CD4-positive, alpha-beta T cell treated with Interleukin-10 for 1 hour (primary cell): ENCODE measurements at places on chromosomes 16 and 17.

- peak; percentile 69 for DNase-seq
Measured at GRCh38 chr17:77451245-77451893, 310.6 kb downstream of the SEC14L1 start.

- DNase-seq = no peak
Measured at GRCh38 chr16:49598383-49599170, 225.0 kb downstream of the C16orf78 start.

DNA sequence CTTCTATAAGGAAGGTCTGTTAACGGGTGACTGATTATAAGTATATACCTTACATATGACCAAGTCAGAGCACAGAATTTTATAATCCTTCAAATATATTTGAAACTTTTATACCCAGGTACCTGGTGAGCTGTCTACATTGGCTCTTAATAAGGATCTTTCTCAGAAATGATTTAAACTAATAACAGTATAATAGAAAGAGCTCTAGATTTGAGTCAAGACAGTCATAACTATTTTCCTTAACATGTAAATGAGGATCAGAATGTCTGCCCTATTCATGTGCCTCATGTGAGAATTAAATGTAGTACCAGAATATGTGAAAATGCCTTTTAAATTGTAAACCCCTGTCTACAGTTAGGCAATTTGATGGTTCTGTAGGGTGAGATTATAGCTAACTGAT lies 14.5 kb downstream of the CBFB start:
- no peak for DNase-seq

- no peak for DNase-seq
Measured at GRCh38 chr16:81939164-81940056, 71.9 kb downstream of the SDR42E1 start.

- no peak for DNase-seq
Measured at GRCh38 chr17:43953746-43954145, at the start of gene PYY. PYY (minus strand) TSS chr17:43953940; CDS start chr17:43953483, 457 bp downstream.

- DNase-seq = no peak
Measured at GRCh38 chr16:800834-801511, 439 bp upstream of the GNG13 start.

DNA sequence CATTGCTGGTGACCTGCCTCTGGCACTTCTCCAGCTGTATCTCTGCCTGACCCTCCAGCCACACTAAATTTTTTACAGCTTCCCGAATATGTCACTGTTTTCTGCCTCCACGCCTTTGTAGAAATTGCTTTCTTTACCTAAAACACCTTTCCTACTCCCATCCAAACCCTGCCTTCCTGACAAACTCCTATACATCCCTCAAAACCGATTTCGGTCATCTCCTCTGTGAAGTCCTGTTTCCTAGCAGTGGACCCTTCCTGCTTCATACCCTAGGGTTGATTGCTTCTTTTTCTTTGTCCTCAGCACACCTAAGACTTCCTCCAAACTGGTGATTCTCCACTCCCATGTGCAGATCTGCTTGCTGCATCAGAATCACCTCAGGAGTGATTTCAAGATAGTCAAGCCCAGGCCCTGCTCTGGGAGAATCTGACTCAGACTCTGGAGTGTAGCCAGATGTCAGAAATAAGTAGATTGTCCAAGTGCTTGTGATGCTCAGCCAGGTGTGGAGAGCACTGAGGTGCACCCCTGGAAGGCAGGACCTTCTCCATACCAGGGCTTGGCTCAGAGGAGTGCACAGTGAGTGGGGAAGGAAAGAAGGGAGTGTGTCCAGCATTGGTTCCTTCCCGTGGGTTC lies 184.2 kb downstream of the COPRS start:
- DNase-seq = no peak

DNA sequence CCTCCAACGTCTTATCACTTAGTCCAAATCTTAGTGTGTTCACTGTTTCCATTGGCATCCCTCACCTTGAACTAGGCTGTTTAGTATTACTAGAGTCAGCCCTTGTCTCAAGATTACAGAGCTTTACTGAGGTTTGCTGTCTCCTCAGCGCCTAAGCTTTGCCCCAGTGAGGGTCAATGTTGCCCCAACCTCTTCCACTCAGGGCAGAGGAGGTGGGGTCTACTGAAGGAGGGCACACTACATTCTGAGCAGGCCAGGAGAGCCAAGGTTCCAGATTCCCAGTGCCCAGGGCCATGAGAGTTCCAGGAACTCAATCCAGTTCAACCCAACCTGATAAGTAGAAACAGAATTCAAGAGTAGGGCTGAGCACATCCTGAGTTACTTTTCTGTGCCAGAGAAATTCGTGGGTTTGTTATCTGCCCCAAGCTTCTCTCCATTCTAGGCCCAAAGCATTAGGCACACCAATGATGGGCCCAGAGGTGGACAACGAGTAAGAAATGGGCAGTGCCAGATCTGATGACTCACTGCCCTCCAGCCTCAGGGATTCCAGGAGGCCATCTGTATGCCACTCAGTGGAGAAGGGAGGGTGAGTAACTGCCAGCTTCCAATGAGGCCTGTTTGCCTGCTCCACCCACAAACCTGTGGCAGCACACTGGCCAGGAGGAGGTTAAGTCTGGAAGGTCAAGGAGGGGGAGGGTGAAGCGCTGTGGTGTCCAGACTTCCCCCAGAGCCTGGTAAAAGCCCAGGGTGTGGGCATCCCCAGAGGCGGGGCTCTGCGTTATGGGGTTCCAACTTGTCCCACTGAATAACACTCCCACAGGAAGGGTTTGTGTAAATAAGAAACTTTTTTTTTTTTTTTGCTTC lies 8.2 kb downstream of the TUBG2 start:
- DNase-seq = no peak

- no peak for DNase-seq
Measured at GRCh38 chr17:7022781-7023571, at the start of gene BCL6B. BCL6B (plus strand) TSS chr17:7023050; CDS start chr17:7023672, 622 bp downstream.

- DNase-seq = no peak
Measured at GRCh38 chr17:81044764-81045589, 10.0 kb downstream of the BAIAP2 start.

DNA sequence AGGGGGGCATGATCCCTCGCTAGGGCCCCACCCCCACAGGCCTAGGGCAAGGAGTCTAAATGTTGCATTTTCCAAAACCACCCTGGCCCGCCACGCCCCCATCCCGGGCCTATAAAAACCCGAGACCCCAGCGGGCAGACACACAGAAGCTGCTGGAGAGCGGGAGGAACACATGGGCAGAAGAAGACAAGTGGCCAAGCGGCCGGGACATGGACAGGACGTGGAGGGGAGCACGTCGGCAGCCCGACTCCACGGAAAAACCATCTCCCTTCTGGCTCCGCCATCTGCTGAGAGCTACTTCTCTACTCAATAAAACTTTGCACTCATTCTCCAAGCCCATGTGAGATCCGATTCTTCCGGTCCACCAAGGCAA lies 34.1 kb upstream of the ENPP7 start:
- no peak for DNase-seq

GRCh38 chr16:89210904-89211515 lies 6.5 kb upstream of the ZNF778 start:
- no peak for DNase-seq

DNA sequence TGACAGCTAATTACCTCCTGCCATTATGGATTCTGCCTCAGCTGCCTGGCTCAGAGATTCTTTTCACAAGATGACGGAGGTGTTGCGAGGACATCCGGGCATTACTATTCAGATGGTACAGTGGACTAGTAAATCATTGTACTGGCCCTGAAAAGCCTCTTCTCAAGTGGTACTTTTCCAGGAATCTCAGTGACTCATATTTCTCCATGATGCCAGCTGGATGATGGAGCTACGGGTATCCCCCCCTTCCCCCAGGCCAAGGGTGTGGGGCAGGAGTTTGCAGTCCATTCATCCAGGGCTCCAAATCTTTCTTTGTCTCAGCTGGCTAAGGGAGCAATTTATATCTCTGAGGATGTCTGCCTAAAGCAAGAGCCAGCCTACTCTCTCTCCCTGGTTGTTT lies 107.7 kb upstream of the GPR139 start:
- no peak for DNase-seq

DNA sequence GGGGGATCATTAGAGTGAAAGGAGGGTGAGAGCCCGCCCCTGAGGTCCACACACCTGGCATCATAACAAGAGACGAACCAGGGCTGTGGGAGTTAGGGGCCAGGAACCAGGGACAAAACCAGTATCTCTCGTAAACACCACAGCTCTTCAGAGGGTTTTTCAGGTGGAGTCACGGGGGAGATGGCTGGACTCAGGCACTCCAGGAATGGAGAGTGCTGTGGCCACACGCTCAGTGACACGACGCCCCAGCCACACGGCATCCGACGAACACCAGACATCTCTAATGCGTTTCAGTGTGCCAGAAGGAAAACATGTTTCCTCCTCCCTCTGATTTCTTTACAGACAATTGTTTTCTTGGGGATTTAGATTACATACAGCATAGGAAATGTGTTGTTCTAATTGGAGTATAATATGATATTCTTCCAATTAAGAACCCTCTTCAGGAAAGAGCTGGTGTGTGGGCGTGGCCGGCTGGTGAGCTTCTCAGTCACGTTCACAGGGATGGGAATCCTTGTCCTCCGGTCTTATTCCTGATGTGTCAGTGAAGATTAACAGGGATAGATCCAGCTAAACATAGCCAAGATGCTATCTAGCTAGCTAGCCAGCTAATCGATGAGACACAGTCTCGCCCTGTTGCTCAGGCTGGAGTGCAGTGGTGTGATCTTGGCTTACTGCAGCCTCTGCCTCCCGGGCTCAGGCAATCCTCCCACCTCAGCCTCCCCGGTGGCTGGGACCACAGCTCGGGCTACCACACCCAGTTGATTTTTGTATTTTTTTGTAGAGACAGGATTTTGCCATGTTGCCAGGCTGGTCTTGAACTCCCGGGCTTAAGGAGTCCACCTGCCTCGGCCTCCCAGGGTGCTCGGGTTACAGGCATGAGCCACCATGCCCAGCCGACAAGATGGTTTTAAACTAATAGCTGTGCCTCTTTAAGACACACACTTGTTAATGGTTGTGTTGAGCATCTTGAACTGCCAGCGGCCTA lies 98.6 kb downstream of the BANP start:
- no peak for DNase-seq

- DNase-seq = no peak
Measured at GRCh38 chr16:30570636-30571444, 674 bp downstream of the ZNF688 start.

DNA sequence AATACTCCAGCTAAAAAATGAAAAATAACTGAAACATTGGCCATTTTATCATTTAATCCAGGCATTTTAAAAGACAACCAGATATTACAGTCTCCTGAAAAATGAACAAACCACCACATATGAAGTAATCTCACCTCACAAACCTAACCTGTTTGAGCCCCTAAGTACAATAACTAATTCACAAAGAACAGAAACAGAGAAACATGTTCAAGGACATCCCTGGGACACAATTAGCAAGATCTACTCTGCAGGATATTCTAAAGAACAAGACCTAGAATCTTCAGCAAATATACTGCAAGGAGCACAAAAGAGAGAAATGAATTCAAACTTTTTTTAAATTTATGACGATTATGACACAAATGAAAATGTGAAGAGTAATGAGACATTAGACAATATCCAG lies 50.8 kb upstream of the ANKFY1 start:
- DNase-seq = no peak

DNA sequence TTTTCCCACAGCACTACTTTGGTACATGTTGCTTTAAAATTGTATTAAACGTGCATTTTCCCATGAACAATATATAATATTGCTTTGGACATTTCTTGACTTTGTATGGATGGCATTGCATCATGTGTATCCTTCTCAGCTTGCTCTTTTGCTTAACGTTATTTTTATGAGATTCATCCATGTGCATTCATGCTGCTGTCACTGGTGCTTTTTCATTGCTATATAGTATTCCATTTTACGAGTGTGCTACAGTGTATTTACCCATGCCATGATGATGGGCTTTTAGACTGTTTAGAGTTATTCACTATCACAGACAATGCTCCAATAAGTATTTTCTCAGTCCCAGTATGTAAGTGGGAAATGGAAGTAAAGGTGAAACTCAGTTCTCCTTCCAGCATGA lies 195.2 kb upstream of the COX10 start:
- DNase-seq = no peak

GRCh38 chr17:73874008-73874720 lies 229.9 kb upstream of the SDK2 start:
- no peak for DNase-seq

DNA sequence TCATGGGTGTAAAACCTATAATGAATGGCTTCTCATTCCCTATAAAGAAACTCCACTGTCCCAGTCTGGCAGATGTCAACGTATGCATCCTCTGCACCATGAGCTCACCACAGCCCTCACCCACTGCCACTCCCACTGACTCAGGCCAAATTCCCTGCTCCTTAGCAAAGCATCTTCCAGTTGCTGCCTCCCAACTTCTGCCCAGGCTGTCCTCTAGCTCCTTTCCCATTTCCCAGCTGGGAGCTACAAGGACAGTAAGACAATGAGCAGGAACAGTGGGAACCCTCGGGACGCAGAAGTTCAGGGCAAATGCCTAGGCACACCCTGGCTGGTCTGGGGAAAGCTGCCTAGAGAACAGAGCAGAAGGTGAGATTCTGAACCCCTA lies 9.1 kb upstream of the THAP11 start:
- DNase-seq = no peak

GRCh38 chr16:48136547-48137360 lies 19.0 kb downstream of the ABCC12 start:
- DNase-seq = no peak

DNA sequence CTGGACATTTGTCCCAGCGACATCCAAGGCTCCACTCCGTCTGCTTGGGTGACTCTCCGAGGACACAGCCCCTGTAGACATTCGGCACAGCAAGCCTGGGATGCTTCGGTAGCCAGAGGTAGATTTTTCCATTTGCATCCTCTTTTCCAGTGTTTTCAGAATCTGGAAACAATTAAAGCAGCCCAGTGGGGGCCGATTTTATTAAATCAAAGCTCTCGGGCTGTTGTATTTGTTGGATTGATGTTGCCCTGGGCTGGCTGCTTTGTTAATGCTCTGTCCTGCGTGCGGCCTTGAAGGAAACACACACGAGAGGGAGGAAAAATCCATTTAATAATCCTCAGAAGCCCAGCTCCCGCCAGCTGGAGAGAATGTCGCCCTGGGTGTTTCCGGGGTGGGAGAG lies 158.1 kb upstream of the CIBAR2 start:
- no peak for DNase-seq

DNA sequence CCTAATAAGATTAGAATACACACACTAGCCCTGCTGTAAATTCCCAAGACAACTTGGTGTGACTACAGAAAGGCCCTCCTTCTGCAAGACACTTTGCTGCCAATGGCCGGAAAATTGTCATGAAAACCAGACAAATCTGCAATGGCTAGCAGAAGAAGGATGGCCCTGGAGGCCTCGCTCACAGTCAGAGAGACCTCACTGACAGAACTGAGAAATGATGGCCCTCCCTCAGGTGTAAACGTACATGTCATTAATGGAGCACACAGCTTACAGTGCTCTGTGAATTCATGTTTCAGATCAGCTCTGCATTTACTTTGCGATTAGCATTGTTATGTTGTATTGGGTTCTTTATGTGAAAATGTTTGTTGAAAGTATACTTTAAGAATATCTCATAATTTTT lies 202.9 kb upstream of the N4BP1 start:
- DNase-seq = no peak

GRCh38 chr16:31460582-31461002 lies 1.3 kb downstream of the ARMC5 start:
- peak; percentile 68 for DNase-seq
